Ovary (tissue), 10 donors: ENCODE measurements at places on chromosomes 4 and X.

DNA sequence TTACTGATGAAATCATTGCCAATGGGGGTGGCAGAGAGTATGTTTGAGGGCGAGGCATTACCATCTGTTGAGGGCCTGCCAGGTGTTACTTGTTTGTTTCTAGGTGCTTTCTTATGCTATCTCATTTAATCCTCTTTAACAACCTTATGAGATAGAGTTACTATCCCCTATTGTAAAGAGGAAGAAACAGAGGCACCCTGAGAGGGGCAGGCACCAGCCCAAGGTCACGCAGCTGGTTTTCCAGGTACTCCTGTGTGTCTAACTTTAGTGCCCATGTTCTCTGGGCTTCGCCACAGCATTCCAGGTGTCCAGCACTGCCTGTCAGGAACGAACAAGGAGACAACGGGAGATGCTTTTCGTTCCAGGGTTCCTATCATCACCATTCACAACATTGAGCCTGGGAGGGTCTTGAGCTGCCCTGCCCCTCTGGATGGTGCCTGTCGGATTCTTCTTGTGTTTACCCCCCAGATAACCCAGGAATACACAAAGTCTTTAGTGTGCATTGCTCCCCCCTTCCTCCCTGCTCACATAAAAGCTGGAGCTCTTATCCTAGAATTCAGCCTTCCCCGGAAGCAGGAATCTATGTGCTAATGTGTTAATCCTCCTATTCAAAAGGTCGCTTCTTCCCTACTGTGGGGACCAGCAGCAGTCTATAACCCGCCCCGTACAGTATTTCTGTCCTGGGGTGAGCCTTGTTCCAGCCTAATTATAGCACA lies 24.9 kb upstream of the GPC4 start:
- DNase-seq: no peak

DNA sequence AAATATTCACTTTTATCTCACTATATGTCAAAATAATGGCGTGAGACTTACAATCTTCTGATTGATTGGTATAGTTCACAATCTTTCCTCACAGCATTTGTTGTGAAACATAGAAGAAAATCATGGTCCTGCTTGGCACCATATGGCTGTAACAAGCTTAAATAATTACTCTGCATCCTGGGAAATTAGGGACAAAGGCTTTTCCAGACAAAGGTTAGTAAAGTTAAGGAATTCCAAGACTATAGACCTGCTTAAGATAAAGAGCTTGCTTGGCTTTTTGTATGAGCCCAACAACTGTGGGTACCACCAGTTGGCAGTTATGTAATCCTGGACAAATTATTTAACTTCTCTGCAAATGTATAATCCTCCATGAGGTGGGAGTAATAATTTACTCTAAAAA lies 3.4 kb upstream of the PCDH18 start:
- no peak for DNase-seq

GRCh38 chr4:174753021-174753420 lies 76.0 kb downstream of the GLRA3 start:
- DNase-seq: no peak

DNA sequence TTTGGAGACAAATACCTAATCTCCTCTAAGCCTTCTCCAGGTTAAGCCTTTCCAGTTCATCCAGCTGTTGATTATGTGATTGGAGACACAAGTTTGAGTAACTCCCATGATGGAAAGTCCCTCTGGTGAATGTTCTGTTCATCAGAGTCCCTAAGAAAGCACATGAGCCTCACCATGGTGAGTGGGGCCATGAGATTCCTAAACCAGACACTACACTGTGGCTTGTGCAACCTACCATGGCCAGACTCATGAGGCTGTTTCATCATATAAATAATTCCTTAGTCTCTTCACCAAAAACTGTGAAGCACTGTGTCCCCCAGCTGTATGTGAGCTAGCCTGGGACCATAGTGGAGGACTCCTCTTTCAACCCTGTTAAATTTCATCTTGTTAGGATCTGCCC lies 14.4 kb downstream of the PKD2 start:
- no peak for DNase-seq

GRCh38 chr4:83255584-83255983 lies 29.0 kb downstream of the COQ2 start:
- no peak for DNase-seq

DNA sequence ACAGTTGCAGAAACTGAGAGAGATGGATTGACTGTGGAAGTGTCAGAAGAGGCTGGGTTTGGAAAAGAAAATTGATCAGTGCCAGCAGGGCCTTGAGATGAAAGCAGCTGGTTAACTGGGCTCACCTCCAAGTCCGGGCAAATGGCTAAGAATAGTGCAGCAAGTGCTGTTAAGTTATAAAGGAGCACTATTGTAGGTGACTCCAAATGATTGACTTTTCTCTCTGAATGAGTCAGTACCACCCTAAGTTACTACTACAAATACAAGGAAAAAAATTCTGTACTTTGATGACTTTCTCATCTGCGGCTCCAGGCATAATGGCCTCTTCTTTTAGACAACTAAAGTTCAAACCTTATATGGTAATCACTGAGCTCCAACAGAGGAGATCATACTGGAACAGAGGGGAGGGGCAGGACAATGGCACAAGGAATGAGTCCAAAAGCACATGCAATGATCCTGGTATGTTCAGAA lies 733.4 kb upstream of the INTU start:
- no peak for DNase-seq

- DNase-seq: no peak
Observed at GRCh38 chrX:38438321-38438720, 85.9 kb downstream of the OTC start.

DNA sequence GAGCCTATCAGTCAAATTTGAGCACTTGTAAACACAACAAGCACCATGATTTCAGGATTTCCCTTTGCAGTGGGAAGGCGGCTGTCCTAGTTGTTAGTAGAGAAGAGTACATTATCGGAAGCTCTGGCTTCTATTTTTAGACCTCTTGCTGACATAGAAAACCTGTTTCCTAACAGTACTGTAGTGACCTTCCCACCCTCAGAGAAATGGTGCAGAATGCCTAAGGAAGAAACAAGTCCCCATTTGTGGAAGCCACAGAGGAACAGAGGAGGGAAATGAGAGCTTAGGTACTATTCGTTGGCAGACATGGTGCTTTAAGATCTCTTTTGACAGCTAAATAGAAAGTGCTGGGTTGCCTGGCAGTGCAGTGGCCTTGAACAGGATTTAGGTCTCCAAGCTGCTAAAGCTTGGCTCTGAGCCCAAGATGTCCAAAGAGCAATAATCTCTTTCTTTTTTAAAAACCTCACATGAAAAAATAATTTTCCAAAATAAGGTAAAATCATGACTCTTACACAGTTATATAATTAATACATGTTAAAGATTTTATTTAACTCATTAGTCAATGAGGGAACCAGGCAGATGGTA lies 24.9 kb downstream of the GLRA2 start:
- peak; percentile 21 for DNase-seq

- DNase-seq: no peak
Observed at GRCh38 chrX:14291666-14292500, 237.5 kb upstream of the GLRA2 start.

DNA sequence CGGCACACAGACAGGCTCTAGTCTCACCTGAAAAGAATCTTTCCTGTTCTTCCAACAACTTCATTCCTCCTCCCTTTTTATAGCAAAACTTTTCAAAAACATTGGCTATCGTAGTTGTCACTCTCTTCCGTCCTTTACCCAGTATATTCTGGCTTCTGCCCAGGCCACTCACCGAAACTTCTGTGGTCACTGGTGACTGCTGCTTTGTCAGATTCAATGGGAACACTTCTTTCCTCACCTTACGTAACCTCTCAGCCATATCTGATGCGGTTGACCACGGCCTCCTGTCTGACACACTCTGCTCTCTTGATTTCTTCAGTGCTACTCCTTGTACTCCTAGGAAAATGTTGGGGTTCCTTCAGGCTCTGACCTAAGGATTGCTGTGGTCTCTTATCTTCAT lies 9.2 kb upstream of the RNF150 start:
- DNase-seq: no peak

GRCh38 chr4:125368146-125368545 lies 53.4 kb downstream of the FAT4 start:
- no peak for DNase-seq

DNA sequence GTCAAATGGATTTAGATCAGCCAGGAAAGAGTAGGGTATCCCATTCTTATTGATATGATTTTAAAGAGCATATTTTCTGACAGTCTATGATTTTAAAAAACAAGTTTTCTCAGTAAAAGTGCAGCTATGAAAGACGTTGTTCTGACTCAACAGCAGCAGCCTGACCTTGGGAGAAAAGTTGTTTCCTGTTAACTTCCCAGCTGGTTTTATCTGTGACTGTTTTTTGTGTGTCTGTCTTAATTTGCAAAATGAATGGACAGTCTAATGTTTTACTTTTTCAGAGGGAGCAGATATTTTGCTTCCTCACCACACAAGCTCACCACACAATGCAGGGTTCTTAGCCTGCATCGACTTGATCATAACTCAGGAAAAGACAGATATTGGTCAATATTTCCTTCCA lies 764 bp upstream of the MTHFD2L start:
- no peak for DNase-seq

- DNase-seq: no peak
Observed at GRCh38 chr4:144954230-144954629, 143.8 kb downstream of the ANAPC10 start.

DNA sequence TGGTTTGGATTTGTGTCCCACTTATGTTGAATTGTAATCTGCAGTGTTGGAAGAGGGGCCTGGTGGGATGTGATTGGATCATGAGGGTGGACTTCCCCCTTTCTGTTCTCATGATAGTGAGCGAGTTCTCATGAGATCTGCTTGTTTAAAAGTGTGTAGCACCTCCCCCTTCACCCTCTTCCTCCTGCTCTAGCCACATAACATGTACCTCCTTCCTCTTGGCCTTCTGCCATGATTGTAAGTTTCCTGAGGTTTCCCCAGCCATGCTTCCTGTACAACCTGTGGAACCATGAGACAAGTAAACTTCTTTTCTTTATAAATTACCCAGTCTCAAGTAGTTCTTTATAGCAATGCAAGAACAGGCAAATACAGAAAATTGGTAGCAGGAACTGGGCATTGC lies 138.7 kb downstream of the INPP4B start:
- no peak for DNase-seq

- no peak for DNase-seq
Observed at GRCh38 chrX:2907295-2907694, 21.8 kb downstream of the ARSD start.

DNA sequence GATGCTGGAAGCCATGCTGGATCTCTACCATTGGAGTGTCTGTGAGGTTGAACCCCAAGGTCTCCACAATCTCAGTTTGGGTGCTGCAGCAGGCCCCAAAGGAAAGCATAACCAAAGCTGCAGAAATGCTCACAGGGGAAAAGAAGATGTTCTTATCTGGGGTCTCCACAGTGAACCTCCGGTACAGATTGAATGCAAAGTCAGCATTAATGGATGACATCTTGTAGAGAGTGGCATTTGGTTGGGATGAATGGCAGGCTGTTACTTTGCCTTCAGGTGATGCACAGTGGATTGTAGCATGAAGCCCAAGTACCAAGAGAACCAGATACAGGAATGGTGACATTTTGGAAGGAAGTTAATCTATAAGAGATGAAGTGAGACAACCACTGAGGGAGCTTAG lies 1.8 kb downstream of the SERPINA7 start:
- no peak for DNase-seq

- DNase-seq: peak; percentile 27
Observed at GRCh38 chrX:40845331-40845911, 110.1 kb upstream of the MED14 start.

GRCh38 chr4:184669251-184669650 lies 19.7 kb downstream of the PRIMPOL start:
- DNase-seq: no peak

- DNase-seq: no peak
Observed at GRCh38 chrX:110684653-110685052, 111.0 kb downstream of the CHRDL1 start.

- DNase-seq: no peak
Observed at GRCh38 chr4:101183666-101184373, 163.5 kb downstream of the PPP3CA start.

GRCh38 chr4:137576446-137576845 lies 44.2 kb upstream of the PCDH18 start:
- DNase-seq: no peak

DNA sequence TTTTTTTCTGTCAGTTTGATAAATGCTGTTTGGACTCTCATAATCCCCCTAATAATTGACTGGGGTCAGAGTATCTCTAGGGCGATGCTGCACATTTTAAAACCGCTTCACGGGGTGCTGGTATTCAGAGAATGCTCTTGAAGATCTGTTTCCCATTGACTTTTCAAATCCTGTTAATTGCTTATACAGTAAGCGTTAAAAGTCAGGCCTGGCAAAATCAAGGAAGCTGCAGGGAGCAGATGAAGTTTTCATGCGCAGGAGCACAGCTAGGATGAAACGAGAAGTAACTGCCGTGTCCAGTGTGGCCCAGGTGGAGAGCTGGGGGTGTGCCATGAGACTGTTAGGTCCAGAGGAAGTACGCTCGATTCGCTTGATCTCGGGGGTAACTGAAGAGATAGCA lies 312.9 kb downstream of the TRIML1 start:
- no peak for DNase-seq
